Activated naive CD4-positive, alpha-beta T cell treated with anti-CD3 and anti-CD28 coated beads, Interleukin-2, amount 10 ng/mL, durations not matched to agents 7 days and 5 days (primary cell): ENCODE measurements at places on chromosomes 12 and 14.

DNA sequence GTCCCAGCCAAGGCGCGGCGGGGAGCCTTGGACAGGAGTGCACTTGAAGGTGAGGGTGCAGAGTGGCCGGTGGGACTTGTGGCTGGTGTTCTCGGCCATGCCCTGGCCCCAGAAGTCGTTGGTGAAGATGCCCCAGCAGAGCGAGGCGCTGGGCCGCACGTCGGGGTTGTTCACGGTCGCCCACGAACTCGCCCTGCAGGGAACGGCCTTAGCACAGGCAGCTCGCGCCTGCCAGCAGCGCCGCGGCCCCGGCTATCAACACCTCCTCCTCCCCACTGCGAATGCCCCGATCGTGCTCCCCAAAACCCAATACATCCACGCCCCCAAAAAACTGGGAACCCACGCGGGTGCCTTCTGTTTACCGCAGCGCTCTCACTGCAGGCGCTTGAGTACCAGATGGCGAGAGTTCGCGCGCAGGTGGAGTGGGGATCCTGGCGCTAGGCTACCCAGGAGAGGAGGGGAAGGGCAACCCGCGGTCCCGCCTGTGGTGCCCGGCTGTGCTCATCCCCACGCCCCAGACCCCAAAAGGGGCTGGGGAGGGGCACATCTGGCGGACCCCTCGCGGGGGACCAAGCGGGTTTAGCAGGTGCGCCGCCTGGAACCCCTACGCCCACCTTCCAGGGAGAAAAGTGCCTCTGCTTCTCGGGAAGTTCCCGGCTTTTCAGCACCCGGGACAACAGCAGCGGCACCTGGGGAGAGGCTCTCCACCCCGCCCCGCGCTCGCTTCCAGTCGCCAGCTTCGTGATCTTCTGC lies 386.3 kb upstream of the TMTC1 start:
- H3K4me3 ChIP-seq: no peak overlapping the region
- no peak overlapping the region for H3K27ac ChIP-seq
- peaks cover 4% of the 10 kb centered on the region for H3K27me3 ChIP-seq
- H3K4me1 ChIP-seq: no peaks in the 10 kb centered on the region

DNA sequence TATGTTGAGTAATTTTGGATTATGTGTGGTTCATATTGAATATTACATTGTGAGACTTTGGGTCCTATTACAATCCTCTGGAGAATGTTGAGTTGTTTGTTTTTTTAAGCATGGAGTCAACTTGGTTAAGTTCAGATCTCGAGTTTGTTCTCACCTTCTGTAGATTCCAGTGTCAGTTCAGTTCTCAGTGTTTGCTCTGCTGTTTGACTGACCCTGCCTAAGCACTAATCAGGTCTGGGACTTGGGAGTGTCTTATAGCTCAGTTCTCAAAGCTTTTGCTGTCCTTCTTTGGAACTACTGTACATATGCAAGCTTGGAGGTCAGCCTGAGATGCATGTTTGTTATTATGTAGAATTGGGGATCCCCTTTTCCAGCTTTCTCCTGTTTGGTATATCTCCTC lies 63.1 kb downstream of the DIP2B start:
- peaks cover 11% of the 10 kb centered on the region for H3K36me3 ChIP-seq
- H3K27me3 ChIP-seq: no peaks in the 10 kb centered on the region
- no peak overlapping the region for H3K4me3 ChIP-seq
- peaks cover 33% of the 10 kb centered on the region for H3K4me1 ChIP-seq
- DNase-seq: no peak

GRCh38 chr12:111870706-111871105 lies 28.7 kb downstream of the MAPKAPK5 start:
- H3K4me3 ChIP-seq: no peak overlapping the region
- no peaks in the 10 kb centered on the region for H3K4me1 ChIP-seq
- H3K27me3 ChIP-seq: no peaks in the 10 kb centered on the region
- peaks cover 49% of the 10 kb centered on the region for H3K36me3 ChIP-seq
- no peak overlapping the region for H3K27ac ChIP-seq

DNA sequence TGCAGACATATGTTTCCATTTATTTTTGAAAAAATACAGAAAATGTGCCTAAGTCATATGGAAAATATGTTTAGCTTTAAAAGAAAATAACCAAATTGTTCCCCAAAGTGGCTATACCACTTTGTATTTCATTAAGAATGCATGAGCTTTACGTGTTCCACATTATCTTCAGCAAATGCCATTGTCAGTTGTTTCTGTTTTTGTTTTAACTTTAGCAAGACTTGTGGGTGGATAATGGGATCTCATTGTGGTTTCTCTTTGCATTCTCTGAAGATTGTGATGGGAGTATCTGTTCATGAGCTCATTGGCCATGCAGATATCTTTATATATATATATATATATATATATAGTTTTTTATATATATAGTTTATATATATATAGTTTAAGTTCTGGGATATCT lies 181.5 kb downstream of the CCER1 start:
- no peaks in the 10 kb centered on the region for H3K4me1 ChIP-seq
- H3K4me3 ChIP-seq: no peak overlapping the region
- no peak for DNase-seq
- no peaks in the 10 kb centered on the region for H3K27me3 ChIP-seq

- H3K27me3 ChIP-seq: no peaks in the 10 kb centered on the region
- peak overlapping the region; percentile 78 for H3K27ac ChIP-seq
- peak; percentile 27 for DNase-seq
- H3K4me3 ChIP-seq: no peak overlapping the region
These were observed 43.3 kb downstream of the AEBP2 start for GRCh38 chr12:19482551-19483109.

DNA sequence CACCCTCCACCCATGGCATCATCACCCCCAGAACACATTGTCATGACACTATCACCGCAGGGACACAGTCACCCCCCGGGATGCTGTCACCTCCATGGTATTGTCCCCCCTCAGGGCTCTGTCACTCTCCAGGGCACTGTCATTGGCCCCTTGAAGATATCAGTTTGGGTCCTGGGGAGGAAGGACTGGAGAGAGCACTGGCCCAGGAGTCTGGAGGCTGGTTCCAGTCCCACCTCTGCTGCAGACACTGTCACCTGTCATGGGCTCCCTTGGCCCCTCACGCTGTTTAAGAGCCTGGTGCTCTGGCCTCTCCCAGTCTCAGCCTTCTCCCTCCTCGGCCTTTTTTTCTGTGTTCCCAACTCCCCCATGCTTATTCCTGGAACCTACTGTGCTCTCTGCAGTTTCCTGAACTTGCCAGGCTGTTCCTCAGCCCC lies 31.9 kb downstream of the SERPINA3 start:
- DNase-seq: no peak
- H3K4me3 ChIP-seq: no peak overlapping the region
- no peaks in the 10 kb centered on the region for H3K4me1 ChIP-seq
- H3K27me3 ChIP-seq: no peaks in the 10 kb centered on the region
- H3K36me3 ChIP-seq: no peaks in the 10 kb centered on the region
- no peak overlapping the region for H3K27ac ChIP-seq

- no peak for DNase-seq
- no peak overlapping the region for H3K27ac ChIP-seq
- H3K36me3 ChIP-seq: peaks cover 6% of the 10 kb centered on the region
- H3K4me1 ChIP-seq: peaks cover 3% of the 10 kb centered on the region
These were observed 14.7 kb downstream of the NKX2-1 start for GRCh38 chr14:36505181-36505815.

- peaks cover 79% of the 10 kb centered on the region for H3K36me3 ChIP-seq
- H3K27ac ChIP-seq: peak overlapping the region; percentile 31
- no peak for DNase-seq
- H3K27me3 ChIP-seq: no peaks in the 10 kb centered on the region
These were observed 47.1 kb downstream of the GIT2 start for GRCh38 chr12:109949089-109949488.

DNA sequence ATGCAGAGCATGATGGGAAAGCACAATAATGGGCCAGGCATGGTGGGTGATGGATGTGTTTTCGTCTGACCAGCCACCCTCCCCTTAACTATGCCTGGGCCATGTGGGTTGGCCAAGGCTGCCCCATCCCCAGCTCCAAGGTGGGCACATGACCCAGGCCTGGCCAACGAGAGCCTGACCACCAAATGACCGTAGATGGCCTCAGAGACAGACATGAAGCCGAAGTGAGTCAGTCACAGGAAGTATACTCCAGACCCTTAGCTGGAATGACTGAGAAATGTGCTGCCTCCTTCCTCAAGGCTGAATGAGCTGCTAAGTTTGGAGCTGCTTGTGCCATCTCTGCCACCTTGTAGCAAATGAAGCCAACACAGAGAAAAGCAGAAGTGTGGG lies 233.6 kb downstream of the BCL11B start:
- H3K27me3 ChIP-seq: peaks cover 17% of the 10 kb centered on the region
- DNase-seq: no peak
- no peak overlapping the region for H3K4me3 ChIP-seq
- H3K4me1 ChIP-seq: no peaks in the 10 kb centered on the region
- no peaks in the 10 kb centered on the region for H3K36me3 ChIP-seq

GRCh38 chr12:83700838-83701237 lies 1014.1 kb downstream of the TMTC2 start:
- no peaks in the 10 kb centered on the region for H3K27me3 ChIP-seq
- no peaks in the 10 kb centered on the region for H3K36me3 ChIP-seq
- H3K4me1 ChIP-seq: no peaks in the 10 kb centered on the region

DNA sequence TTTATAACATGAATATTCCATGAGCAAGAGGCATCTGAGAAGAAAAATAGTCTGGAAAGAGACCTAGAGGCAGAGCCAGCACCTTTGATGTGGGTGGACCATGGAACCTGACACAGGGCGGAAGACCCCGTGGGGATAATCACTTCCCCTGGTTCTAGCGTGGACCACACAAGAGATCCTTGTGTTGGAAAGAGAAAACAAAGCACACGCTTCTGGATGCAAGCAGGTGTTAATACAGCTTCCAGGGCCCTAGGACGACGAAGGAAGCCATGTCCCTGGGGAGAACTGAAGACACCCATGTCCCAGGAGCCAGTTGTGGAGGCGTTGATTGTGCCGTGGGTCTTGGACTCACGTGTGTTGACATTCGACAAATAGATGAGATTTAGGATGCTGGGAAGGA lies 102.9 kb downstream of the ADGRD1 start:
- no peak for DNase-seq
- peaks cover 19% of the 10 kb centered on the region for H3K27me3 ChIP-seq
- H3K4me1 ChIP-seq: no peaks in the 10 kb centered on the region

DNA sequence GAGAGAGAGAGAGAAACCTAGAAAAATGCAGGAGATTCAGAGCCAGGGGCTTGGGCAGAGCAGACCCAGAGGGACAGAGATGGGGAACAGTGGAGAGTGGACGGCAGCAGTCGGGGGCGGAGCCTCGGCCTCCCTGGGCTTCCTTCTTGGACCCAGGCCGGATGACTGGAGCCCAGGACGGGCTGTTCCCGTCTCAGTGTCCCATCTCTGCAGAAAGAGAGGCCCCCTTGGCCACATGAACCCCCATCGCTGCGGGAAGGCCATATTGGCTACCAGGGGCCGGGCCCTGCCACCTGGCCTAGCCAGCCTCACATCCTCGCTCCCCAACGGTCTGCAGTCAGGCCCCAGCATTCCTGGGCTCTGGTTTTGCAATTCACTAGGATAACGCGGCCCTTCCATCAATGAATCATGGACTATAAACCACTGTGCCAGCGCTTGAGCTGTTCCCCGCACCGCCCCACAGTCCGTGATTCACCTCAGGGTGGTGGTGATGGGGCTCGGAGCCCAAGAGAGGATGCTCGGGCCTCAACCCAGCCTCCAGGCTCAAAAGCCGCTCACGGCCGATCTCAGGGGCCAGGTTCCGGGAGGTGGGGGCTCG lies 116.5 kb downstream of the RFLNA start:
- H3K27me3 ChIP-seq: no peaks in the 10 kb centered on the region
- H3K4me1 ChIP-seq: no peaks in the 10 kb centered on the region
- H3K36me3 ChIP-seq: peaks cover 1% of the 10 kb centered on the region
- no peak overlapping the region for H3K4me3 ChIP-seq
- no peak for DNase-seq
- no peak overlapping the region for H3K27ac ChIP-seq

GRCh38 chr12:65596514-65597091 lies 227.7 kb upstream of the HMGA2 start:
- no peak overlapping the region for H3K27ac ChIP-seq
- peaks cover 7% of the 10 kb centered on the region for H3K27me3 ChIP-seq
- no peaks in the 10 kb centered on the region for H3K4me1 ChIP-seq
- DNase-seq: no peak
- H3K4me3 ChIP-seq: no peak overlapping the region

GRCh38 chr14:51735851-51736250 lies 84.1 kb downstream of the FRMD6 start:
- no peaks in the 10 kb centered on the region for H3K4me1 ChIP-seq
- no peak for DNase-seq
- H3K27ac ChIP-seq: no peak overlapping the region
- no peaks in the 10 kb centered on the region for H3K36me3 ChIP-seq
- H3K4me3 ChIP-seq: no peak overlapping the region

- no peak for DNase-seq
- H3K27me3 ChIP-seq: no peaks in the 10 kb centered on the region
- H3K27ac ChIP-seq: no peak overlapping the region
- H3K4me1 ChIP-seq: no peaks in the 10 kb centered on the region
These were observed 951.4 kb downstream of the VRK1 start for GRCh38 chr14:97748616-97749015.

DNA sequence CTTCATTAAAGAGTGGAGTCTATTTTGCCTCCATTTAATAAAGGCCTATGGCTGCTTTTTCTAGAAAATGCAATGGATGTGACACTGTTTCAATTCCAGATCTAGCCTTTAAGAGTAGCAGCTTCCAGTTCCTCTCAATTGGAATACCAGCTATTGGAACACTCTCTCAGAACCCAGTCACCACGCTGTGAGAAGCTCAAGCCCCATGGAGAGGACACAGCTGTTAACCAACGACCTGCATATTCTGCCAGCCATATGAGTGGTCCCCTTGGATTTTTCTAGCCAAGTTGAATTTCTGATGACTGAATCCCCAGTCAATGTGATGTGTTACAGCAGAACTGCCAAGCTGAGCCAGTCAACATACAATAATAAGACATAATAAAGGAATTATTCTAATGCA lies 131.8 kb downstream of the TMTC3 start:
- no peak overlapping the region for H3K27ac ChIP-seq
- no peaks in the 10 kb centered on the region for H3K36me3 ChIP-seq
- DNase-seq: no peak
- no peak overlapping the region for H3K4me3 ChIP-seq
- no peaks in the 10 kb centered on the region for H3K4me1 ChIP-seq
- no peaks in the 10 kb centered on the region for H3K27me3 ChIP-seq

DNA sequence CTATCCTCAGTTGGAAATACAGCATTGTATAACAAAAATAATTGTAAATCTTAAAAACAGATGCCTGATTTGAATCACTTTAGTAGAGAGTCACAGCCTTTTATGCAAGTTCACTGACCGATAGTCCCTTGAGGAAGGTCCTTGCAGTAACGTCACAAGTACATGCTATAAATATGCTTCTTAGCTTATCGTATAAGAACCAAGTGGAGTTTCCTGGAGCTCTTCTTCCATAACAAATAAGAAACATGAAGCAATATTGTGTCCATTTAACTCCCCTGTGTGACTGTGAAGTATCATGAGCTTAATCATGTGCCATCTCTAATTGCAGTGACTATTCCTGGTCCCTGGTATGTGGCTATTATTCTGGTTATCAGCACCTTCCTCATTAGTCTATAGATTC lies 107.9 kb downstream of the SLC38A4 start:
- H3K4me1 ChIP-seq: no peaks in the 10 kb centered on the region
- no peaks in the 10 kb centered on the region for H3K36me3 ChIP-seq
- no peak overlapping the region for H3K4me3 ChIP-seq
- DNase-seq: no peak

GRCh38 chr12:4768341-4768740 lies 48.1 kb downstream of the GALNT8 start:
- peaks cover 21% of the 10 kb centered on the region for H3K27me3 ChIP-seq
- no peak for DNase-seq
- H3K4me3 ChIP-seq: no peak overlapping the region
- H3K36me3 ChIP-seq: no peaks in the 10 kb centered on the region
- H3K27ac ChIP-seq: no peak overlapping the region

GRCh38 chr12:121314431-121314830 lies 17.9 kb upstream of the CAMKK2 start:
- peaks cover 27% of the 10 kb centered on the region for H3K4me1 ChIP-seq
- H3K27me3 ChIP-seq: no peaks in the 10 kb centered on the region
- peaks cover 56% of the 10 kb centered on the region for H3K36me3 ChIP-seq
- H3K27ac ChIP-seq: peak overlapping the region; percentile 13
- no peak overlapping the region for H3K4me3 ChIP-seq
- DNase-seq: no peak
